ENCODE measurements at places on chromosomes 11 and 22. TPM values are rescaled to one million over a fixed set of nuclear protein-coding genes. Genes with fewer than 3 reads are reported as not detected.

DNA sequence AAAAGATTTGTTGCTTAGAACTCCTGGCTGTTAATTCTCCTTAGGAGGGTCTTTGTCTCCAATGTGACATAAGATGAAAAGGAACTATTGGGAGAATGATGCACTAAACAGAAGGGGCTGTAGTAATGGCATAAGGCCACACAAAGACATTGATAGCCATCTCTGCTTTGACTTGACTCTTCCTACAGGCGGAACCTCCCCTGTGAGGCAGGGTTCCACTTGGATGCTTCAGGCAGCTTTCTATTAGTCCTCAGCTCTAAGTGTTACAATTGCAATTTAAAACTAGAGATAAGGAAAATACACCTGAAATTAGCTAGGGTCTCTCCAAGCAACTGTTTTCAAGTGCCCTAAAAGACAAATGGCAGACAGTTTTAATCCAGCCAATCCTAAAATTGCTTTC, 391.6 kb upstream of the CCDC90B start:
- no peak for DNase-seq

CD3G gene
- not detected for total RNA-seq

DNA sequence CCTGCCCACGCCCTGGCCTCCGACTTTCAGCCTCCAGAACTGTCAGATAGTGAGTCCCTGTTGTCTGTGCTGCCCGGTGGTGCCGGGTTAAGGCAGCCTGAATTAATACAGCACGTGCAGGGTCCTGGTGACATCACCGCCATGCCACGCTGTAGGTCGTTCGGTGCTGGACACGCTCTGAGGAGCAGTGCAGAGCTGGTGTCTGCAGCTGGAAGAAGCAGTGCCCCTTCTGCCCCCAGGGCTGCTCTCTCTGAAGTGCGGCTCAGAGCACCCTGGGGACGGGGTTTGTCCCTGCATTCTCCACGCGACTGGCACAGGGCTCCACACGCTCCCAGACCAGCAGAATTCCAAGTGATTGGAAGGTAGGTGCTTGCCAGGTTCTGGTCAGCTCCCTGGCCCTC, 831.5 kb downstream of the TBC1D22A start:
- DNase-seq = no peak

DNA sequence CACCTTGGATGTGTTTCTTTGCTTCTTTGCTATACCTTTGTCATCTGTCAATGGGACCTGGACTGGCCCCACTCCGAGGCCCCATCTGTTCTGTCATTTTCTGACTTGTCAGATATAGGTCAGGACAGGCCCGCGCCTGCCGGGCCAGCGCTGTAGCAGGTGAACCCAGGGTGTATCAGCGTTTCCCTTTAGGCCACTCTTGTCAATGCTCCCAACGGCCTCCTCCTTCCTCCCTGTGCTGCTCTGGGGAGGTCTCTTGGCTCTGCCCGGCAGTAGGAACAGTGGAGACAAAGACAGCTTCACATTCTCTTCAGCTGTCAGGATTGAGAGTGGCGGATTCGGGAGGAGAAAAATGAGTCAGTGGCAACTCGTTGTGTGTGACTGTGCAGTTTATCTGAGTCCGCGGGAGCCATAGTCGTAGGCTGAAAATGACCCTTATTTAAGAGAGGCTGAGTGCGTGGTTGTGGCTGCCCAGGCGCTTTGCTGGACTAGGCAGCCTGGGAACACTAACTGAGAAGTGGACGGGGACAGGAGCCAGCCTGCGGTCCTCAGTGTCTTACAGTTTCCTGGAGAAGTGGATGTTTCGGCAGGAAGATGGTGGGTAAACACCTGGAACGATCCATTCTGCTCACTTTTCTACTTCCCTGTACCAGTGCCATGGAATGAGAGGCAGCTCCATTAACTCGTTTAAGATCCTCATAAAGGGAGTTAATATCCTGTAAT, 102.3 kb downstream of the PRR5L start:
- DNase-seq = no peak

- DNase-seq = no peak
These were observed 15.3 kb upstream of the OR10V1 start for GRCh38 chr11:59728913-59729312.

DNA sequence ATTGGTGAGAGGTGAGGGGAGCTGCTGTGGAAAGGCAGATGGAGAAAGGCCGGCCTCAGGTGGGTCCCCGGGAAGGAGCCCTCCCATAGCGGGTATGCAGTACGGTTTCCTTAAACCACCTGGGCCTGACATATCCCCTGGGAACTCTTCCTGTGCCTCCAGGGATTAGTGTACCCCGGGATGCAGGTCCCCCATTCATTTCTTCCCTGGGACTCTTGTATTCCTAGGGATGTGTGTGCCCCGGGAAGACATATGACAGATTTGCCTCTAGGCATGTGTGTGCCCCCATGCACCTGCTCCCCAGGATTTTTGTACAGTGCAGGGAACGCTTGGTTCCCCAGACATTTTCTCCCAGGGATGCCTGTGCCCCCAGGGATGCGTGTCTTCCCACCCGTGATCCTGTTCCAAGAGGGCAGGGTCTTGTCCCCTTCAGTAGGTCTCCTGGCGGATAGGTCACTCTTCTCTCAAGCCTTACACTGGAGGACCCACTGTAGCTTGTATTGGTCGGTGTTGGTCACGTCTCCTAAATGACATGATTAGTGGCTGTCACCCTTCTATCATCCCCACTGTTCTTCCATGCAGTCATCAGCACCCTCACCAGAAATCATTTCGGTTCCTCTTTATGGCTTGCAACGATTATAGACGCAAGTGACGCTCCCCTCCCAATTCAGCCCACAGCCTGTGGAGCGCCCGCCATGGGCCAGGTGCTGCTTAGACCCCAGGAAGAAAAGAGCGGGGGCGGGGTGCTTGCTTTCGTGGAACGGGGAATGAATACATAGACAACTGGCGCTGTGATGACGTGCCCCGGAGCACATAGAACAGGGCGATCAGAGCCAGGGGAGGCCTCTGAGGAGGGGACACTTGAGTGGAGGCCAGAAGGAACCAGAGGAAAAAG, 1.3 kb downstream of the PARVB start:
- no peak for DNase-seq

DNA sequence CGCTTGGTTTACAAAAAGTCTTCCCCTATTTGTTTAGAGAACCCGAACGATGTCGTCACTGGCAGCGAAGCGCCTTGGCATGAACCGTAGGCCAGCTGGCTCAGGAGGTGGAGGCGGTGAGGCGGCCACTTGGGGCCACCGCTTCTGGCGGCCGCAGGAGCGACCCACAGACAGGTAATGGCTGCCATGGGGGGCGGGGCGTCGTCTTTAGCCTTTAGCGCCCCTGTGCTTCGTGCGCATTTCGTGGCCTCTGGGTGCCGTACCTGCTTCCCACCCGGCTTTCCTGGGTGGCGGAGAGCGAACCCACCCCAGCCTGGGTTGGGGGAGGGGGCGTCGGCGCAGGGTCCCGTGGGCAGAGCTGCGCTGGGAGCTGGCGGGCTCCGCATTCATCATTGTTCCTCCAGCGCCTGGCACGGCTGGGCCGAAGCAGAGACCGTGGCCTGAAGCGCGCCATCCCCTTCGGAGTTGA, 469 bp upstream of the OSBP2 start:
- peak; percentile 33 for DNase-seq

GRCh38 chr22:22023581-22024137, 41.1 kb upstream of the TOP3B start:
- no peak for DNase-seq

GRCh38 chr11:117473481-117474091, 145.9 kb downstream of the CEP164 start:
- no peak for DNase-seq

GRCh38 chr11:44659641-44660040, 67.1 kb upstream of the TSPAN18 start:
- DNase-seq = no peak

- DNase-seq = no peak
These were observed 3.7 kb downstream of the SSTR3 start for GRCh38 chr22:37208401-37209139.

- no peak for DNase-seq
These were observed 59.9 kb downstream of the NXPE1 start for GRCh38 chr11:114499756-114500155.

DNA sequence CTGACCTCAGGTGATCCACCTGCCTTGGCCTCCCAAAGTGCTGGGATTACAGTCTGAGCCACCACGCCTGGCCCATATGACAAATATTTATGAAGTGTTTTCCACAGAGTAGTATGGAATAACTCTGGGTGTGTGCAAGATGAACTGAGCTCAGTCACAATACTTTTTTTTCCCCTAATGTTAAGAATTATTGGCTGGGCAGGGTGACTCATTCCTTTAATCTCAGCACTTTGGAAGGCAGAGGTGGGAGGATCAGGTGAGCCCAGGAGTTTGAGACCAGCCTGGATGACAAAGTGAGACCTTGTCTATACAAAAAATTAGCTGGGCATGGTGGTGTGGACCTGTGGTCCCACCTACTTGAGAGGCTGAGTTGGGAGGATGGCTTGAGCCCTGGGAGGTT, 6.4 kb downstream of the PTPRJ start:
- no peak for DNase-seq

DNA sequence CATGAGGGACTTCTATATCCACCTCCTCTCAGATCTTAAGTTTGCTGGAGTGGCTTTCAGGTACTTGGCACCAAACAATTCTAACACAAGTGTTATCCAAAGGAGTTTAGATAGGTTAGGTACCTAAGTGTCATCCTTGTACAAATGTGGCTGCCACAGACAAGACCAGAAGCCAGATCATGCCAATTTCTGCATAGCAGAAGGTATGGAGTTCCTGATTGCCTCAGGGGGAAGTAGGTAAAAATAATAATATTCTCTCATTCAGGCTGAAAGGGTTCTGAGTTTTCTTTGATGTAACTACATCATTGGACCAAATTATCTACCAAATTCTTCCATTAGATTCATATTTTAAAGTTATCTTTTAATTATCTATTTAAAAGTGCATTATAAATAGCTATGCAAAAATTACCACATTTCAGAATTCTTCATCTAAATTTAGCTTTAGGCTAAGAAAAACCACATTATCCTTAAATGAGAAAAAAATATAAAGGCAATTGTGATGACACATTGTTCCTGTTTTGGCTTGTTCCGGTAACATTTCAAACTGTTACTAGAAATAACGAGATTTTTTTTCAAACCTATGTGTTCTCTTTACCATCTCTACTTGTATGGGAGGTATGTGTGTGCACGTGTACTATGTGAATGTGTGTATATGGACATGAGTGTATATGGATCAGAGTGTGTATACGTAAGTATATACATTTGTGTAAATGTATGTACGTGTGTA, 66.2 kb upstream of the POU2AF2 start:
- DNase-seq = no peak

DNA sequence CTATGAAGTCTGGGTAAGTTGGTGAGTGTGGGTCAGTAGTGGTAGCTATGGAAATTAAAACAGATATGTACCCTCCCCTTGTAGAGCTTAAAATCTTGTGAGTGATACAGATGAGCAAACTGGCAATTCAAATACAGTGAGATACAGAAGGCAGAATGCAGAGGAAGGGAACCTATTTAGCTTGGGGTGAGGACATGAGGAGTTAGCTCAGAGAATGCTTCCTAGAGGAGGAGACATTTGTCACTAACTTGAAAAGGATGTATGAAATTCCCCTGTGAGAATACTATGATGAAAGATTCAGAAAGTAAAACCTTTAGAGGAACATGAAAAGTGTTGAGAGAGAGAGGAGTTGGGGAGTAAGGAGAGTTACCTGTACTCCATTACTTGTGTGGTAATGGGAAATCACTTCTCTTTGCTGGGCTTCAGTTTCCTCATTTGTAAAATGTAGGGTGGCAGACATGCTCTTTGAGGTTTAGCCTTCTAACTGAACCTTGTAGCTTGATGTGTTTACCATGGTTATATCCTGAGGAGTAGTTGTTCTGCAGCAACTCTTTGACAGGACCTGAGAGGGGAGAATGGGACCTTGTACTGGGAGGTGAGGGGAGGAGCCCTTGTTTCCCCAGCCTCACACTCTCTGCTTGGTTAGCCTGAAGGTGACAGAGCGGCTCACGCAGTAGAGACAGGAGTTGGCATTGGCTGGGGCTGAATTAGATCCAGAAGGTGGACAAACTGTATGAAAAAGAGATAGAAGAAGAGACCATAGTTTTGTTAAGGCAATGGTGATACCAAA, 17.9 kb downstream of the SWAP70 start:
- DNase-seq = no peak

GRCh38 chr11:101288392-101288791, 158.8 kb upstream of the PGR start:
- DNase-seq = no peak

DNA sequence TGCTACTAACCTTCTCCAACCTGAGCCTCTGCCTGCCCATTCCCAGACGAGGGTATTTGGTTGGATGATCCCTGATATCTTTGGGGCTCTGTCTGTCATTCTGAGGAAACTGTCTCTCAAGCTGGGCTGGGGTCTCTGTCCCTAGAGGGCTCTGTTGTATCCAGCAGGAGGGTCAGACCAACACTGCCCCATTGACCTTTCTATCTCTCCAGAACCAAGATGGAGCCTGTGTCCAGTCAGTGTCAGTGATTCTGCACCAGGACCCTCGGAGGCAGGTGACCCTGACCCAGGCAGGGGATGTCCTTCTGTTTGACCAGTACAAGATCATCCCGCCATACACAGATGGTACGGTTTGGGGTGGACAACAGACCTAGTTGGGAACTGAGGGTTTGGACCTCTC, 21.9 kb downstream of the OTOG start:
- no peak for DNase-seq

GRCh38 chr11:45237711-45238315, 48.3 kb downstream of the SYT13 start:
- no peak for DNase-seq

- DNase-seq = no peak
These were observed 20.9 kb downstream of the OOSP3 start for GRCh38 chr11:59899532-59899931.

IRAG1 gene
- total RNA-seq = 8.7 TPM

- no peak for DNase-seq
These were observed 1091.8 kb downstream of the TBC1D22A start for GRCh38 chr22:47854251-47854650.

LRRC10B gene
- total RNA-seq = 0.13 TPM

All from endothelial cell (in vitro differentiated cells).